ENCODE measurements at places on chromosomes 16 and 17.

- no peak for DNase-seq
Observed at GRCh38 chr16:68342620-68343019, 31.8 kb downstream of the PRMT7 start.

DNA sequence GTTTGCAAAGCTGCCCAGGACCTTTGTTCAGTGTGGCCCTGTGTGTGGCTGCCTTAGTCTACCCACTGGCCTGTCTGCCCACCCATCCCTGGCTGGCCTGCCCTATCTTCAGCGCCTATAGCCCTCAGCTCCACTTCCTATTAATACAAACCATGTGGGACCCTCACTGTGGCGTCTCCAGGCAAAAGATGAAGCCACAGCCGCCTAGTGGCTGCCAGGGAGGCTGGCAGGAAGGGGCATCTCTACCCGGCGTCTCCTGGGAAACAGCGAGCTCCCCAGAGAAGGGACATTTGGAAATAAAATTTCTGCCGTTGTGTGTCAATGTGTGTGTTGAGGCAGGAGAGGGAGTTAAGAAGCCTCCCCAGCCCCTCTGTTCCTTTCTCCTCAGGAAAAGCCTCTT is 31.5 kb downstream of the NEUROD2 start:
- DNase-seq = peak; percentile 48

DNA sequence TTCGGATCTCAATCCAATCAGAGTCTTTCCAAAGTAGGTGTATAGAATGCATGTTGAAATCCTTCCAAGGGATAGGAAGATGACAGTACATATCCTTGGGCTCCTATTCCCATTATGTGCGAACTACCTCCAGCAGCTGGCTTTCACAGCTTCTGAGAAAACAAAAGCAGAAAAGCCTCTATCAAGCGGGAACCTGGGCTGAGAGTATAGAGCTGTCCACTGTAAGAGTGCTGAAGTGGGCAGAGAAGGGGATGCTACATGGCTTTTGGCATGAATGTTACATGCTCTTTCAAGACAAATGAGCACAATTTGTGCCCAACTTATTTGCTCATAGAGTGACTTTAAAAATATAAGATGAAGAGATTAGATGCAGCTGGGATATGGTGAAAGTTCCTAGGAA is 993.5 kb downstream of the CDH8 start:
- DNase-seq = no peak

DNA sequence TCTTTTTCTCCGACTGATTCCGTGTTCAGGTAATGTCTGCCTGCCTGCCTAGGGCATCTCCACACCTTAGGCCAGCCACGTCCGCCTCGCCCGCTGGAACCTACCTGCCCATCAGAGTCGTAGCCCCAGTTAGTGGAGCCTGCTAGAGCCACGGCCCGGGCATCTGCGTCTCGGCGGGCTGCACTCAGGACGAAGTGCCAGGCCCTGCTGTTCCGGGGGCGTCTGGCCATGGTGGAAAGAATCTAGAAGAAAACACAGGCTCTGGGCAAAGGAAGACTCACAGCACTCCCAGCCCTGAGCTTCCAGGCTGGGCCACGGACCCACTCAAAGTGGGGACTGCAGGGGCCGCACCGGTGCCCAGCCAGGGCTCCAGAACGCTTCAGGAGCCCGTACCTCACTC is 1.1 kb downstream of the SPSB3 start:
- DNase-seq = no peak

- DNase-seq = no peak
Observed at GRCh38 chr17:71402007-71402406, 718.8 kb upstream of the SOX9 start.

GRCh38 chr16:83717308-83717707 is 90.5 kb upstream of the HSBP1 start:
- peak; percentile 55 for DNase-seq

- DNase-seq = no peak
Observed at GRCh38 chr17:62629556-62630364, 2.3 kb downstream of the MRC2 start.

DNA sequence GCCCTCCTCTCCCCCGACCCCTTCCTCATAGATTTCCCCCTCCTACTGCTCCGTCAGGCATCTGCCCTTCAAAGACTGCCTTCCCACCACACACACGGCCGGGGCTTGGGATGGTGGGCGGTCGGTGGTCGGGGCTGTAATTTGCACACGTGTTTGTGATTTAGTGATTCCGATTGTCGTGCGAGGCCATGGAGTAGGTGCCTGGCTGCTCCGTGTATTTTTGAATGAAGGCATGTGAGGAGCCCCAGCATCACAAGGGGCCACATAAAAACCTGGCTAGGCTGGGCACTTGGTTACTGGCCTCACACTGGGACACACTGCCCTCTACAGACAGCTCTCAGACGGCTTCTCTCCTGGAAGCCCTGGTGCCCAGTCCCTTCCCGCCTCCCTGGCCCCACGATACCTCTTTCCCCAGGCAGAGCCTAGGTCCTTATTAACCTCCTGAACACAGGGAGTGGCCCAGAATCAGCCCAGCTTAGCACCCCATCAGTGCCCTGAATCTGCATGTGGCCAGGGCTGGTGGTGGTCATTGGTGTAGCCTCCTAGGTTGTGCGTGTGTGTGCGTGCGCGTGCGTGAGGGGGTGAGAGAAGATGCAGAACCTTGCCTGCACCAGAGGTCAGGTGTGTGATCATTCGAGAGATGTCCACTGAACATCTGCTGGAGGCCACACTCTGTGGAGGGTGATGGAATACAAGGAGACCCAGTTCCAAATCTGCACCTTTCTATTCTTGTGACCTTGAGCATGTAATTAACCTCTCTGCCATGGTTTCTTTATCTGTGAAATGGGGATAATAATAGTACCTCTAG is 1.3 kb upstream of the SOCS1 start:
- peak; percentile 84 for DNase-seq

DNA sequence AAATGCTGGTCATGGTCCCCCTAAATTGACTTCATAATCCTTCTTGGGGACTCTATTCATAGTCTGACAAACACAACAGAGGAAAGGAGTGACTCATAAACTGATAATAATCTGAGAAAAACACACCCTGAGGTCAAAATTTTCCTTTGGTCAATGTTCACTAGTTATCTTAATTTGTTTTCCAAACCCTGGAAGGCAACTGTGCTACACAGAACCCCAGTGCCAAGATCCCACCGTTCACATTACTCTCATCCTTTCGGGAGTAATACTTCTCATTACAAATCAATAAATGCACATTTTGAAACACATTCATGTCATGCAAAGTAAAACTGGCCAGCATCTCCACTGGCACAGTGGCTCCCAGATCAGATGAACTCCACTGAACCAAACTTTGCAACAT is 23.2 kb downstream of the COIL start:
- DNase-seq = peak; percentile 27

- DNase-seq = no peak
Observed at GRCh38 chr16:88052661-88053060, 101.4 kb downstream of the BANP start.

- no peak for DNase-seq
Observed at GRCh38 chr17:304461-304860, 48.1 kb downstream of the RPH3AL start.

GRCh38 chr16:88973007-88973410 is 4.0 kb downstream of the CBFA2T3 start:
- DNase-seq = no peak

GRCh38 chr17:18191236-18191667 is 7.6 kb downstream of the ALKBH5 start:
- DNase-seq = no peak

- peak; percentile 51 for DNase-seq
Observed at GRCh38 chr16:46857368-46857945, 26.5 kb upstream of the C16orf87 start.

GRCh38 chr16:87723226-87723623 is 42.6 kb downstream of the KLHDC4 start:
- no peak for DNase-seq

- peak; percentile 17 for DNase-seq
Observed at GRCh38 chr16:10180771-10181163, 1.5 kb downstream of the GRIN2A start.

DNA sequence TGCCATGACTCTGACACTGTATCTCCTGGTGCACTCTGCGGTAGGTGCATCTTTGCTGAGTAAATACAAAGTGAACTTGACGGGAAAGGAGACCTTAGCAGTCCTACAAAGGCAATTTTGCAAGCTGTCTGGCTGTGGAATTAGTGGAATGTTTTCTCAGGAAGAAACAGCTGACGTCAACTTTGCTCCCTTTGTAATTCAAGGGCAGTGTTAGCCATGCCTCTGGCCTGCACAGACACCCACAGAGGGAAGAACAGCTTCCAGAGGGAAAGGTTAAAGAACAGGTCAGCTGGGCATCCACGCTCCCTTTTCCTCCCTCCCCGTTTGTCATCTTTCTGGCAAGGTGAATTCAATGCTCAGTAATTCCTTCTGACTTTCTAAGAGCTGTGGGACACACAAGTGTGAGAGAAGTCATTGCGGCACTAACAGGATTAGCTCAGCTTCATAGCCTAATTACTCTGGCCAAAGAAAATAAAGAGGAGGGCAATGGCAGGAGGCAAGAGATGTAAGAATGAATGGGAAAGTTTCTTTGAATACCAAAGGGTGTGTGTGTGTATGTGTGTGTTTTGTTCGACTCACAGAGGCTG is 476.9 kb upstream of the GOT2 start:
- DNase-seq = peak; percentile 11

DNA sequence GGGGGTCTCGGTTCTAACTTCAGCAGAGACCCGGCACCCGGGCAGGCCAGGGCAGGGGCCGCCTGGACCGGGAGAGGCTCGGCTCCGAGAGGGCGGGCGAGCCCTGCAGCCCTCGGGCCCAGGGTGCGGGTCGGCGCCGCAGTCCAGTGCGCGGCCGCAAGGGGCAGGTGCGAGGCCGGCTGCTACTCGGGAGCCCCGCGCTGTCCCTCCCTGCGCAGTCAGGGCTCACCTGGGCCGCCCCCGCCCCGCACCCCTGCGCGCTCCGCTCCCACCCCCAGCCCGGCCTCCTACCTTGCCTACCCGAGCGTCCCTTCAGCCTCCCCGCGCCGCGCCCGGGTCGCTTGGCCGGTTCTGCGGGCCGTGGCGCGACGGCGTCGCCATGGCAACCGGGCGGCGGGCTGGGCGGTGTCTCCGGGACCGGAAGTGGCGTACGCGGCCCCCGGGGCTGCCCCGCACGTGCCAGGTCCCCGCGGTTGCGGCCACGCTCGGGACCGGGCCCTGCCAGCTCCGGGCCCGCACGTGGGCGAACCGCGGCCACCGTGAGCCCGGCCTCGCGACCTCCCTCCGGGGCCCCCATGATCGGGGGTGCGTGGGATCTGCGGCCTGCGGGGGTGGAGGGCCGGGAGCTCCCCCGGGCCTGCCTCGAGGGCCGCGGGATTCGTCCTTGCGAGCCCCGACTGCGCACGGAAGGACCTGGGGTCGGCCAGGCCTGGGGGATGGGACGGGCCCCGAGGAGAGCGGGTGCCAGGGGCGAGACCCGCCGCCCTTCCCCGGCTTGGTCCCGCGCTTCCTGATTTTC is at the start of gene CYB561:
CYB561 (minus strand) TSS at position 353 of the 799 bp plus-strand sequence. CDS start 8,759 bp downstream, outside the sequence.
- DNase-seq = peak; percentile 95

- DNase-seq = no peak
Observed at GRCh38 chr16:24686678-24687077, 42.8 kb upstream of the TNRC6A start.

- peak; percentile 84 for DNase-seq
Observed at GRCh38 chr17:81804559-81805399, 829 bp downstream of the GCGR start.

- no peak for DNase-seq
Observed at GRCh38 chr17:36727052-36727451, 125.7 kb downstream of the MRM1 start.

DNA sequence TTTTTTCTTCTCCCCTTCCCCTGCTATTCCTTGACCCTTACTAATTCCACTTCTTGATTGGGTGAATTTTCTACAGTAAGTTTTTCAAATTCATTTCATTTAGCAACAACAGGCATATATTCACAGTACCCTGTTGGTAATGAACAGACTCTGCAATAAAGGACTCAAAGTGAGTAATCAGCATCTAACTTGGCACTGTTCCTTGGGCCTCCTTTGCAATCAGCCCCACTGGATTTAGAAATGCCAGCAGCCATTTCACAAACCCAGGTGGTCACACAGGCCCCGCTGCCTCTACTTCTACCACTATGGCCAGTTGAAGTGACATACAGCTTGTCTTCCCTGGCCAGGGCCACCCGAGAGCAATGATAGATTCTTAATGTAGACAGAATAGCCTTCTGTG is 113.8 kb downstream of the CYB561 start:
- no peak for DNase-seq

DNA sequence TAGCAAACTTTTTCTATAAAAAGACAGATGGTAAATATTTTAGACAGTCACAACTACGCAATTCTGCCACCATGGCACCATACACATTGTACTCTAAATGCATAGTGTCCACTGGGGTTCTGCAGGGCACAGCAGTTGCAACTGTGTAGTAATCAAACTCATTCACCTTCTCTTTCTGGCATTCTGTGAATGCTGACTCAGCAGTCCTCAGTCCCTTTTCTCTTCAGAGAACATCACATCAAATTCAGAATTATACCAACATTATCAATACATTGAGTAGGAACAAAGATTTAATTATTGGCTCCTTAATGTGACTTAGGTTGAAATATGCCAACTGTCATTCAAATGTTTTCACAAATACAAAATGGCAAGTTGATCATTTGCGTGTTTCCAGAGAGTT is 74.2 kb upstream of the N4BP1 start:
- DNase-seq = no peak

- peak; percentile 94 for DNase-seq
Observed at GRCh38 chr17:42618442-42619150, 9.1 kb downstream of the TUBG1 start.

GRCh38 chr17:5893741-5894140 is 176.4 kb upstream of the WSCD1 start:
- no peak for DNase-seq

DNA sequence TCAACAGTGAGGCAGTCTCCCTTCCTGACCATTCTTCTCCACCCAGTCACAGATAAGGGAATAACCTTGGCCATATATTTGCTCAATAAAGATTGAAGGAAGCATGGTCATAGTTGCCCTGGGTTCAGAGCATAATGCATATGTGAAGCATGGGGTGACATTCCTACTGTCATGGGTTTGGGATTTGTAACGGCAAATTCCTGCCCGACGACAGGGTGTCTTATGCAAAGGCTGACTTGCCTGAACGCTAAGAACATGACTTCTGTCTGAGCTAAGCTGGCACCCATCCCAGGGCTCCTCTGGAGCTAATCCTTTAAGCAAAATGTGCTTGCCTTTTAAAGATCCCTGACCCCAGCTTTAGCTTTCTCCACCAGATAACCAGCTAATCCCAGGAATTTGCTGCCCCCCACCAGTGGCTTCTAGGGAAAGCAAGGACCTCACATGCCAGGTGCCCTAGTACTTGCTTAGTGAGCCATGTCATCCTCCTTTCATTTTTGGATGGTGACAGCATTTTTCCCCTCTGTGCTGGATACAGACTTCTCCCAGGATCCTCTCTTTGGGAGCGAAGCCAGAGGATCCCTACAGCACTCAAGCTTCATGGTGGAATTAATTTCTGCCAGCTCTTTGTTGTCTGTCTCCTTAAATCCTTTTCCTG is 11.7 kb downstream of the SLC7A6OS start:
- DNase-seq = no peak

DNA sequence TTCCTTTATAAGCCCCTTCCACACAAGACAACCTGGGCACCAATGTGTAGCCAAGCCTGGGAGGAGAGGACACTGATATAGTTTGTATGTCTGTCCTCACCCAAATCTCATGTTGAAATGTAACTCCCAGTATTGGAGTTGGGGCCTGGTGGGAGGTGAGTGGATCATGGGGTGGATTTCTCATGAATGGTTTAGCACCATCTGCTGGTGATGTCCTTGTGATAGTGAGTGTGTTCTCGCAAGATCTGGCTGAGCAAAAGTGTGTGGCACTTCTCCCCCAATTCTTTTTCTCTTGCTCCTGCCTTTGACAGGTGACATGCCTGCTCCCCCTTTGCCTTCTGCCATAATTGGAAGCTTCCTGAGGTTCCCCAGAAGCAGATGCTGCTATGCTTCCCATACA is 135.8 kb downstream of the USP31 start:
- peak; percentile 25 for DNase-seq

Measured in T47D (cell line).